CD4-positive, alpha-beta T cell treated with Interleukin-15 for 4 hours (primary cell): ENCODE measurements at places on chromosomes 13 and 19.

DNA sequence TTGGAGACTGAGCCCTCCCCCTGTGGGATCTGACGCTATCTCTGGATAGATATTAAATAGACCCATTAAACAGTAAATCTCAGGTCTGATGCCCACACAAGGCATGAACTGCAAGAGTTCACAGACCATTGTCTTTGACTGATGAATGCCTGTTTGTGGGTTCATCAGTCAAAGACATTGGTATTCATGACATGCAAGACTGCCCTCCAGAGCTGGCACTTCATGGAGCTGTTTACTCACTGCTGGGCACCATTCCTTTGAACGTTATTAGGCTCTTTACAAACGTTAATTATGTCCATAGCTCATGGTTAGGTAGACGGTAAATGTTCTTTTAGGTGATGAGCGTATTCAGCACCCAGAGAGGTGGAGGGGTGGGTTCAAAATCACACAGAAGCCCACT lies 111.8 kb upstream of the PABPC3 start:
- no peak for DNase-seq

GRCh38 chr13:22195726-22196125 lies 524.9 kb downstream of the FGF9 start:
- DNase-seq: no peak

DNA sequence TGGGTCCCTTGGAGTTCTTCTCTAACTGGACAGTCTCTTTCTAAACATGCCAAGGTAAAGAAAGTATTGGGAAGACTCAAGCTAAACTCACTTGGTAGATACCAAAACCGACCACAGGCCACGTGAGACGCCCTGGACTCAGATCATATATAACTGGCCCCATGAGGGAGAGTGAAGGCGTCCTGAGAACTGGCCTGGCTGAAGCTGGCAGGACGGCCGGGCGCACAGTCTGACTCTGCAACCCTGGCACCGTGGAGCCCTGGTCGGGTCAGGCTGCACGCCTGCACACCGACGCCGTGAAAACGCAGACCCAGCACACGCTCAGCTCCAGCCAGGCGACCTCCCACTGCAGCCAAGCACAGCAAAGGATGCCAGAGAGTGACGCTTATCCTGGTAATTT lies 122.5 kb upstream of the SPACA7 start:
- DNase-seq: no peak

- DNase-seq: no peak
These were observed 617 bp upstream of the IQCN start for GRCh38 chr19:18274781-18275356.

DNA sequence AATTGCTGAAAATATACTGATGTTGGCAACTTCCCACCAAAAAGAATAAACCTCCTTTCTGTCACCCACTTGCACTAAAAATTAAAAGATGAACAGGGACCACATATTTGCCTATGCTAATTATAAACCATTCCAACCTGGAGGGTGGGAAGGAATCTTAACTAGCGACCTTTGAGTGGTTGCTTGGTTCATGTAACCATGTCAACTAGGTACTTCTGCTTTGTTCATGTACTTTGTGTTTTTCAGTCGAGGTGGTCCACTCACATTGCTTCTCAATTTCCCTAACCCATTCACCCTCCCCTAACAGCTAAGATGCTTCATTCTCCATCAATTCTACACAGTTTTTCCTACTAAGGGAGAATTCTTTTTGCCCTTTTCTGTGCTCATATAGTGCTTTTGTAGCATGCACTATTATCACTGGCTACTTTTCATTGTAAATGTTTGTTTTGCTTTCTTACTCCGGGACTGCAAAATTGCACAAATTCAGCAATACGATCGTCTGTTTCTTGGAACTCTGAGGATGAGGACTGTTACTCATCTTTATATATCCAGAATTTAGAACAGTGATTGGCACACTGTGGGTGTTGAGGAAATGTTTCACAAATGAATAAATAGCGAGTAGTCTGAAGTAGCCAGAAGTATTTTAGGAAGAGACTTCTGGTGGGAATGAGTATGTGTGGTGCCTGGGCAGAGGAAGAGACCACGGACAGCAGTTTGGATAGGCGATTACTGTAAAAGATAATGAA lies 187.5 kb downstream of the GPC6 start:
- no peak for DNase-seq

DNA sequence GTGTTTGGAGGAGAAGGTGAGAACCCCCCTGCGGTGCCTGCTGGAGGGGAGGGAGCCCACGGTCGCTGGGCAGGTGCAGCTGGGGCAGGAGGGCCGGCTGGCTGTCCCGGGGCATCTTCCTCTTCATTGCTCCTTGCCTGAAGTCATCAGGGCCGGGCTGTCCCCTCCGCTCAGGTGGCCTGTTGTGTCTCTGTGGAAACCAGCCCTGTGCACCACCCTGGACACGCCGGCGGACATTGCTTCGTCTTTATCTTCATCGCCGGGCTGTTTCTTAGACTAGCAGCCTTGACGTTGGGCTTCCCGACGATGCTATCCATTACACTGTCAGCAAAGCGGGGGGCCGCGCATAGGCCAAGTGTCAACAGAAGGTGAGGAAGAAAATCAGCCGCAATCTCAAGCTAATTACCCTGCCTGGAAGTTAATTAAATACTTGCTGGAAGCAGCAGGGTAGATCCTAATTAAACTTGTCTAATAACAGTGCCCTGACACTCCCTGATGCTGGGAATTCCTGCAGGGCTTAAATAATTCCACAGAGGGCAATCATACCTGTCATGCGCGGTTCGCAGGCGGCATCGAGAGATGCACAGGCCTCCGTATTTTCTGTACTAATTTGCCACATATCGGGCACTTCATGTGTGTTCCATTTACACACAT lies 111.4 kb upstream of the SOX1 start:
- no peak for DNase-seq

DNA sequence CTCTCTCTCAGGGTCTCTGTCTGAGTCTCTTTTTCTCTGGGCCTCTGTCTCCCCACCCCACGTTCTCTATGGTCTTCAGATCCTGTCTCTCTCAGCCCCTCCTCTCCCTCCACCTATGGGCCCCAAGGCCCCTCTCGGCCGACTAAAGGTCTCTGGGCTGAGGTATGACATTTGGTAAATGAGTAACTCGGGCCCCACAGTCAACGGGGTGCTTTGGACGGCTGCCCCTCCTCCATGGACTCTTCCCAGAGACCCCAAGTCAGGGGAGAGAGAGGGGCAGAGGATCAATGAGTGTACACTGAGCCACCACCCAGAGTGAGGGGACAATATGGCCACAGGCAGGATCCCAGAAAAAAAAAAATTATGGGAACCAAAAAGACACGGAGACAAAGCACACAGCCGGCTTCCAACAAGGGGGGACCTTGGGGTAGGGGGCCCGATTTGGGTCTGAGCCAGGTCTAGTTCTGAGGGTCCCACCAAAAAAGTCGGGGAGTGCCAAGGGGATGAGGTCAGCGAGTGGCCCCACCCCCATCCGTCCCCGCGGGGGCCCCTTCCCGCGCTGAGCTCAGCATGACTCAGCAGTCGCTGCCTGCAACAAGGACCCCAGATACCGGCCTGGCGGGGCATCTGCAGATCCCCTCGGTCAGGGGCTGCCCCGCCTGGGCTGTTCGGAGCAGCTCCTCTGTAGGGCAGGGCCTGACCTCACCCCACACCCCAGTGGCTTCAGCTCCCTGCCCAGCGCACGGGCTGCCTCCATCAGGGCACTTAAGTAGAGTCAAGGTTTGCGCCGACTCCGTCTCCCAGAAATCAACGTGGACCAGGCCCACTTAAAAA lies 1.5 kb upstream of the FTL start:
- DNase-seq: peak; percentile 51

GRCh38 chr13:39405596-39406205 lies 197.3 kb downstream of the LHFPL6 start:
- no peak for DNase-seq

- no peak for DNase-seq
These were observed 29.6 kb downstream of the ADPRHL1 start for GRCh38 chr13:113423520-113424163.

GRCh38 chr13:46492946-46493345 lies 60.0 kb upstream of the LRCH1 start:
- DNase-seq: peak; percentile 33

DNA sequence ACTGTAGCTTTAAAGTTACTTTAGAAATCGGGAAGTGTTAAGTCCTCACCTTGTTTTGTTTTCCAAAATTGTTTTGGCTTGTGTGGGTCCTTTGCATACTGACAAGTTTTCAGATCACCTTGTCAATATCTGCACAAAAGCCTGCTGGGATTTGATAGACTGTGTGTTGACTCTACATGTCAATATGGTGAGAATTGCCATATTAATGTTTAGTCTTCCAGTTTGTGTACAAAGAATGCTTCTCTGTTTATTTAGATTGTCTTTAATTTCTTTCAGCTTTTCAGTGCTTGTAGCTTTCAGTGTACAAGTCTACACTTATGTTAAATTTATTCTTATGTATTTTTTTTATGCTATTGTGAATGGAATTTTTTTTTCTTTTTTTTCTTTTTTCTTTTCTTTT lies 50.2 kb downstream of the SIPA1L3 start:
- no peak for DNase-seq

DNA sequence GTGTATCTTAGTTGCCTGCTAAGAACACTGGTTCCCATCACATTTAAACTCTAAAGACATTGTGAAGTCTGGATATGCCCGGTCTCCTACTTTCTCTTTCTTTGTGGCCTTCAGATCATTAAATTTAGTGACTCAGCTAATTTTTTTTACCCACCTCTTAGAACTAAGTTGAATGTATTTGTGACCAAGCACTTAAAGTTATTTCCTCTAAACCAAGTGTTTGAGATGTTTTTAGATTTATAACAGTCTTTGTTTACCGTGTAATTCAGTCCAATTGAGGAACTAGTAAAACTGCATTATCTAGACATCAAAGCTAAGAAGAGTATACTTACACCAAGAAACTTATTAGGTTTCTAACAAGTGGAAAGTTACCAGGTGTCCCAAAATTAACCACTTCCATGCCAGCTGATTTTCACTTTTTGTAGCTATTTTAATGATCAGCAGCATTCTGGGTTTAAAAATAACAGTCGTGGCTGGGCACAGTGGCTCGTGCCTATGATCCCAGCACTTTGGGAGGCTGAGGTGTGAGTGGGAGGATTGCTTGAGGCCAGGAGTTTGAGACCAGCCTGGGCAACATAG lies 53.1 kb downstream of the ARHGAP35 start:
- no peak for DNase-seq

- peak; percentile 81 for DNase-seq
These were observed 5.8 kb downstream of the FTL start for GRCh38 chr19:48970923-48971395.

DNA sequence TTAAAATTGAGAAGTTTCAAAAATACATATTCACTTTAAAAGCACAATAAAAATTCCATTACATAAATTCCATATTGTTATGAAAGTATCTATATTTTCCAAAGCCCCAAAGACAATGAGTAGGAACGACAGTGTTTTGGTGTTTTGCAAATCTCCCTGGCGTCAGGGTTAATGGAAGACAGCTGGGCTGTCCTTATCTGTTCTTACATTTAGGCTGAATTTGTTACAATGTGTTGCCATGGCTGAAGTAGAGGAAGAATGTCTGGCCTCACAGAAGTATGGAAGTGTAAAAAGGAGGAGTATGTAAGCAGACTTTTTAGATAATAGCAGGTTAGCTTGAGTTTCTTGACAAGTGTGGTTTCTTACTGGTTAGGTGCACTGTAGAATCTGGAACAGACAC lies 124.4 kb upstream of the SPATA13 start:
- DNase-seq: no peak

DNA sequence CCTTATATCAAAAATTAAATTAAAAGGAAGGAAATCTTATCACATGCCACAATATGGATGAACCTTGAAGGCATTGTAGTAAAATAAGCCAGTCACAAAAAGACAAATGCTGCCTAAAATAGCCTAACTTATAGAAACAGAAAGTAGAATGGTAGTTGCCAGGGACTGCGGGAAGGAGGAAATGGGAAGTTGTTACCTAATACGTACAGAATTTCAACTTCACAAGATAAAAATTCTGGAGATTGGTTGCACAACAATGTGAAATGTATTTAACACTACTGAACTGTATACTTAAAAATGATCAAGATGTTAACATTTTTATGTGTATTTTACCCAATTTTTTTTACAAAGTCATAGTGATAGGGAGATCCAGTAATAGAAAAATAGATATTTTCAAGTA lies 10.2 kb upstream of the N4BP2L2 start:
- DNase-seq: no peak

DNA sequence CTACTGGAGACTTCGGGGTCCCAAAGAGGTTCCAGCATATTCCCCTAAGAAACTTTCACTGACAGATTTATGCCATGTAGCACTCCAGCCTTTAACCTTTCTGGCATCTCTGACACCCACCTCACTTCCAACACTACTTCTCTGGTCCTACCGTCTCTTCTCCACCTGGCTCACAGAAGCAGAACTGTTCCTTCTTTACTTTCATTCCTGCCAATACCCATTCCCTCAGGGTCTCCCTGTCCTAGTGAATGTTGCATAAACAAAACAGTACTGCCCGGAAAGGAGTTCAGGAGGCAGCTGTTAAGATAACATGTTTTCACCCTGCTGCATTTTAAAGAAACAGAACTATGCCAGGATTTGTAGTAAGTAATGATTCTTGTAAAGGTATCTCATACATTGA lies 136.0 kb upstream of the MIR17HG start:
- no peak for DNase-seq

DNA sequence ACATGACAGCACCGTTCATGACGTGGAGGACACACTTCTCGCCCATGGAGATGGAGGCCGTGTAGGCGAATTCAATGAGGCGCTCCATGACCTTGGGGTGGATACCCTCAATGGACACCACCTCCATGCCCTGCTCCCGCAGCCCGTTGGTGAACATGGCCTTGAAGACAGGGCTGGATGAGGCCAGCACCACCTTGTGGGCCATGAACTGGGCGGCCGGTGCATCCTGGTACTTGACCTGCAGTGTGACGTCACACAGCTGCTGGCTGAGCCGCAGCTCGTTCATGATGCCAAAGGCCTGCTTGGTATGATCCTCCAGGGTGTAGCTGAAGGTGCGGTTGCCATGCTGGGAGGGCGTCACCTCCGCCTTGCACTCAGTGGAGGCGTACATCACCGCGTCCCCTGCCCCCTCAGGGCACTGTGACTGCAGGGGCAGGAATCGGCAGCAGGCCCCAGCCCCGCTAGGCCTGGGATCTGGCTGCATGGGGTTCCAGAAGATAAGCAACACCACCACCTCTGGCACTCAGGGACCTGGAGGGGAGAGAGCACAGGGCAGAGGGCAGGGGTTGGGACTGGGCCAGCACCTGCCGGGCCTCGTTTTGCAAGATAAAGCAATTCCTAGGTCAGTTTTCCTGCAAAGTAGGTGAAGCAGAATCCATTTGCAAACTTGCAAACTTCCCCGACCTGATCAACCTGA lies 3.5 kb downstream of the KEAP1 start:
- DNase-seq: no peak
